ENCODE measurements at places on chromosomes 7 and 10.

- no peak for DNase-seq
These were observed 4.3 kb downstream of the AOC1 start for GRCh38 chr7:150856303-150857275.

- DNase-seq = peak; percentile 38
These were observed 289.8 kb upstream of the KLF6 start for GRCh38 chr10:4074545-4075407.

DNA sequence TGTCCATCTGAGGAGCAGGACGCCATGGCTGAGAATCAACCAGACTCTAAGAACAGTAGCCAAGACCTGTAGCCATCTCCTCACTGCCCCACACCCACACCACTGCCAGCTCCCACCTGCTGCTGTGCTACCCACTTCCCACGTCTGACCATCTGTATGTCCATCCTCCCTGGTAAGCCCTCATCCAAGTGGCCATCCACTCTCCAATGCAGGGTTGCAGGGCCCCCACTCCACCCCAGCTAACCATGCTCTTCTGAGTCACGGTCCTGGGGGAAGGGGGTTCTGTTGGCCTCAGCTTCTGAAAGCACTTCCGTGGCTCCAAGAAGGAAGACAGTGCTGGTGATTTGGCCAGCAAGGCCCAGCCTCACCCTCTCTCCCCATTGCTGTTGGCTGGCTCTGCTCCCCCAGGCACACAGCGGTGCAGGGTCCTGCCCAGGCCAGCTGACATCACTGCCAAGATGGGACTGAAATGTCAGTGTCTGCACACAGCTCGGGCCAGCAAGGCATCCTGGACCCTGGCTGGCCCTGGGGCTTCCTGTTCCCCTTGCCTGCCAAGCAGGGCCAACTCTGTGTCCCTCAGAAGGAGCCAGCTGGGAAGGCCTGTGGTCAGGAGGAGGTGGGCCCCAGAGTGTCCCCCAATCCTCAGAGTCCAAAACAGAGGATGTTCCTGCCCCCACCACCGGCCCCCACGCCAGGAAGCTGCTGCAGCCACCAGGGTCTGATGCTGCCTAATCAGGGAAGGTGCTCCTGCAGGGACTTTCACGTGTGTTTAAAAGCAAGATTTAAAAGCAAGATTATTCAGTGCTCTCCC lies 17.5 kb downstream of the RASGEF1A start:
- DNase-seq = no peak

DNA sequence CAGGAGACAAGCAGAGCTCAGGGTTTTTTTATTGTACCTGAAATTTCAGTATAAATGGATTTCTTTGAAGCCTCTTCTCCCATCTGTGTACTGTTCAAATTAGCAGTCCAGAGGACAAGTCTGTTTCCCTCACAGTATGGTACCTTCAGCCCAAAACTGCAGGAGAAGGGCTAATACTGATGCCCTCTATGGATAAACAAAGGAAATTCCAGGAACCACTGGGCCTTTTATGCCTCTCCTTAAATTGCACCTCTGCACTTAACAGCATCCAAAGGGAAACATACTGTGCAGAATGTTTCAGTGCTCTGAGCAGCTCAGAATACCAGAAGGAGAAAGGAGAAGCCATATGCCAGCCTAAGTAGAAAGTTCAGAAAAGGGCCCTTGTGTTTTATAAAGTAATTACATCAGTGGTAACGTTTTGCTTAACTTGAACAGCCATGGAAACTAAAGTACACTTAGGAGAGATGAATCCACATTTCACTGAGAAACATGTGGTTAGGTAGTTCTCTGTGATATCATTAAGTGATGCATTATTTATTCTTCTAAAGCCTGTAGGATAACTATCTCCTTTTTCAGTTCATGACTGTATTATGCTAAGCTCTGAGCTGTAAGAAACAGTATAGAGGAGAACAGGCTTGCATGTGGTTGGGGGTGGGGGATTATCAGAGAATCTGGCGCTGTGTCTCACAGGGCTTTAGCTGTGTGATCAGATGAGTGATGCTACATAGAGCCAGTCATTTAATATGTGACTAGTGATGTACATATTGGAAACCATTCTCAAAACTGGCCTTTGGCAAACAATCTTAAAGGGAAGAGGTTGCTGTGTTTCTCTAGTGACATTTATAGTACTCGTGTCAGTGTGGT lies 111.3 kb downstream of the POU6F2 start:
- DNase-seq = no peak

DNA sequence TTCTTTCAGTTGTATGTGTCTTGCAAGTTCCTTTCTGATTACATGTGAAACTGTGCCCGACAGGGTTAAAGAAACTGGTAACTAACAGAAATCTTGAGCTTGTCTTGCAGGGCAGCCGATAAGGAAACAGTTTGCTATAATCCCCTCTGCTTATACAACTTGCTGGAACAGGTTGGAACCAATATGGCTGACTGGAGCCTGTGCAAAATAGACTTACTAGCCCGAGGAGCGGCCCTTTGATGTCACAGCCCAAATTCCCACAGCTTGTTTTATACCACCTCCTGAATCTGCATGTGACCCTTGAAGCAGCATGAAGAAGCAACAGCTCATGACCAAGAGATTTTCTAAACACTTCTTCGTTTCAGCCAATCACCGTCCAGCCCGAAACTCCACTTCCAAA lies 3.3 kb upstream of the YKT6 start:
- DNase-seq = no peak

- no peak for DNase-seq
These were observed 119.7 kb upstream of the PRSS58 start for GRCh38 chr7:142377567-142377966.

DNA sequence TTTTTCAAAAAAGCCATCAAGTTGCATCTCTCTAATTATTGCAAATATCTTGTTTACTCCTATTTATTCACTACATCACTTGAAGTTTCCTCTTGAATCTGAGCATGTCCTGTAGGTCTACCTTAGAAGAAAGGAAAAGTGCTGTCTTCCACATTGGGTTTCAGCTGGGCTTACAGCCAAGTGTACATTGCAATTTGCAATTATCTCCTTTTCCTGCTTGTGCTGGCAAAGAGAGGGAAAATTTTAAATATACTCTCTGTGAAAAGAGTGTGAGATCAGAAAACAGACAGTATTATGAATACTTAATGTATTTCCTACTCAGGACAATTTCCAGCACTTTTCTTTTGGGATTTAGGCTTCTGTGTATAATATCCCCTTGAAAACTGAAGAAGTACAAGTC lies 839.7 kb downstream of the CNTNAP2 start:
- no peak for DNase-seq

DNA sequence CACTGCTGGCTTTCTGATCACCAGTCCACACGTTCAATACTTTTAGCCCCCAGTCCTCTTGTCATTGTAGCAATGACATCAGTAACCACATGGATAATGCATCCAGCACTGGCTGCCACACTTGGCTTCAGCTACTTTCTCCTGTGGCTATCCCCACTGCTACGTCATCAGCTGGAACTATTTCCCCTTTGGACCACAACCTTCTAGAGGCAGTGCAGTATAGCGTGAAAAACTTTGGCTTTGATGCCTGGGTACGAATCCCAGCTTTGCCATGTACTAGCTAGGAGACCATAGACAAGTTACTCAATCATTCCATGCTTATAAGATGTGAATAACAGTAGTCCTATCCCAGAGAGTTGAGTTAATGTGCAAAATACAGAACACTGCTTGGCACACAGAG lies 63.2 kb downstream of the CCDC3 start:
- DNase-seq = no peak

DNA sequence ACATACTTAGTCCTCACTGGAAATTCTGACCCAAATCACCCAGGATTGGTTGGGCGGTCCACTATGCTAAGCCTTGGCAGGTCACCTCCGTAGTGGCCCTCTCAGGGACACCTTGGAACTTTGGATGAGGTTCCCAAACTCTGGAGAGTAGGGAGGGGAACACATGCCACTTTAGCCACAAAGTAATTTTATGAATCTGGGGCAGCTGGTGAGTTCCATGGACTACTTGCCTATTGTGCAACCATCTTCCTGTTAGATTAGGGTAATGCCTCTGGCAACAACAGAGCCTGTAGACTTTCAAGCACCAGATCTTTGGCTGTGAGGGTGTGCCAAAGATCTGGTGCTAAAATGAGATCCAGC lies 77.7 kb downstream of the ITGB8 start:
- no peak for DNase-seq

DNA sequence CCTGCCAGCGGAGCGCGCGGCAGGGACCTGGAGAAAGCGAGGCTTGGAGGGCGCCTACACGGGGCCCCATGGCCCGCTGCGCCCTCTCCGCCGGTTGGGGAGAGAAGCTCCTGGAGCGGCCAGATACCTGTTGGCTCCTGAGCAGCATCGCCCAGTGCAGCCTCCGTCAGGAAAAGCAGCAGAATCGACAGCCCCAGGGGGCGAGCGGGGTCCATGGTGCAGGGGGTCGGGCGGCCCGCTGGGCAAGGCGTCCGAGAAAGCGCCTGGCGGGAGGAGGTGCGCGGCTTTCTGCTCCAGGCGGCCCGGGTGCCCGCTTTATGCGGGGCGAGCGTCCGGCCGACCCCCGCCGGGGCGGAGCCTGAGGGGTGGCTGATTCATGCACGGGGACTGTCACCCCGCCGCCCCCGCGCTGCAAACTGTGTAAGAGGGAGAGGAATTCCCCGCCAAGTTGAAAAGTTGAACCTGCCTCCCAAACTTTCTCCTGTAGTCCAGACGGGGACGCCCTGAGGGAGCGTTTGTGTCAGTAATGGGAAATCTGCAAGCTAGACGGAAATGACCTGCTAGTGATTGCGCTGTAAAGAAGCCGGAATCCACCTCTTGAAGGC lies at the start of gene TFPI2:
TFPI2 (minus strand) TSS at position 290 of the 605 bp plus-strand sequence; CDS start at position 215, 75 bp downstream.
- DNase-seq = no peak

Measured in CD4-positive, alpha-beta T cell treated with Interleukin-17A for 1 hour (primary cell).